CD4-positive, alpha-beta T cell treated with Interleukin-6 for 4 hours (primary cell): ENCODE measurements at places on chromosomes 4 and X.
A peak's percentile ranks its signal among the peaks of the same experiment; 100 is the strongest.

- no peak for DNase-seq
Measured at GRCh38 chr4:181504924-181505323, 738.3 kb upstream of the TENM3 start.

DNA sequence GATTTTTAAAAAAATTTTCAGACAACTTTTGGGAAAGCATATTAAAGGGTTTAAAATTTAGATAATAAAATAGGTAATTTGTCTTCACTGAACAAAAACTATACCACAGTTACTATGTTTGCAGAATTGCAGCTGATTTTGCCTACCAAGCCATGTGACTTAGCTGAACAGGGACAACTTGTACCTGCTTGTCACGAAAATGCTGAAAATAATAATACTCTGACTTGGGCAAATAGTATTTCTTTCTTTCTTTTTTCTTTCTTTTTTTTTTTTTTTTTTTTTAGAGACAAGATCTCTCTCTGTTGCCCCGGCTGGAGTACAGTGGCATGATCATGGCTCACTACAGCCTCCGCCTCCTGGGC, 225.2 kb upstream of the PPP1R2C start:
- DNase-seq, result no peak

GRCh38 chr4:100722866-100723459, 205.1 kb upstream of the EMCN start:
- DNase-seq, result no peak

- peak; percentile 57 for DNase-seq
Measured at GRCh38 chrX:55057675-55058249, 17.1 kb upstream of the PAGE2B start.

DNA sequence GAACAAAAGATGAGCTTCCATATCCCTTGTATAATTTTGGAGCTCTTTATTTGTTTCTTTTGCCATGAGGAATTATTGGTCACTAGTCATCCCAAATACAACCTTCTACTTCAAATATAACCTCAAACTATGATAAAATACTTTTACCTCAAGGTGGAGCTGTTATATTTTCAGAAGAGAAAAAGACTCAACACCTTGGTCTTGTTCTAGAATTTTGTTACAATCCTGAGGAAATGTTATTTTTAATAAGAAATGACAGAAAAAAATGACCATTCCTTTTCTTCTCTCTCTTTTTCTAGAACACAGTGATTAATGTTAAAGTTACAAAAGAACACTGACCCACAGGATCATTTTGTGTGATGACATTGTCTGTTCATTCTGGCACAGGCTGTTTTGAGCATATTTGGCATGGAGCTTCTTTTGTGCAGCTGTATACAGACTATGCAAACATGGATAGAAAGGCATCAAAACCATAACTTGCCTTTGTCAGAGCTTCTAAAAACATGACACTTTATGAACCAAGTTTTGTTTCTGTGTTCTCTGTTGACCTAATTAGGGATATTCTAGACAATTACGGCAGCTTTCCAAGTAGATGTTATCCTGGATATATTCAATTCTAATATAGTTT, 159.6 kb upstream of the CTSO start:
- no peak for DNase-seq

- no peak for DNase-seq
Measured at GRCh38 chr4:4899202-4899925, 39.9 kb downstream of the MSX1 start.
